ENCODE measurements at places on chromosomes 6 and 20.

GRCh38 chr20:32623667-32624157, 38.6 kb upstream of the NOL4L start:
- no peak for DNase-seq

GRCh38 chr6:35272005-35272404, 12.5 kb downstream of the ZNF76 start:
- no peak for DNase-seq

DNA sequence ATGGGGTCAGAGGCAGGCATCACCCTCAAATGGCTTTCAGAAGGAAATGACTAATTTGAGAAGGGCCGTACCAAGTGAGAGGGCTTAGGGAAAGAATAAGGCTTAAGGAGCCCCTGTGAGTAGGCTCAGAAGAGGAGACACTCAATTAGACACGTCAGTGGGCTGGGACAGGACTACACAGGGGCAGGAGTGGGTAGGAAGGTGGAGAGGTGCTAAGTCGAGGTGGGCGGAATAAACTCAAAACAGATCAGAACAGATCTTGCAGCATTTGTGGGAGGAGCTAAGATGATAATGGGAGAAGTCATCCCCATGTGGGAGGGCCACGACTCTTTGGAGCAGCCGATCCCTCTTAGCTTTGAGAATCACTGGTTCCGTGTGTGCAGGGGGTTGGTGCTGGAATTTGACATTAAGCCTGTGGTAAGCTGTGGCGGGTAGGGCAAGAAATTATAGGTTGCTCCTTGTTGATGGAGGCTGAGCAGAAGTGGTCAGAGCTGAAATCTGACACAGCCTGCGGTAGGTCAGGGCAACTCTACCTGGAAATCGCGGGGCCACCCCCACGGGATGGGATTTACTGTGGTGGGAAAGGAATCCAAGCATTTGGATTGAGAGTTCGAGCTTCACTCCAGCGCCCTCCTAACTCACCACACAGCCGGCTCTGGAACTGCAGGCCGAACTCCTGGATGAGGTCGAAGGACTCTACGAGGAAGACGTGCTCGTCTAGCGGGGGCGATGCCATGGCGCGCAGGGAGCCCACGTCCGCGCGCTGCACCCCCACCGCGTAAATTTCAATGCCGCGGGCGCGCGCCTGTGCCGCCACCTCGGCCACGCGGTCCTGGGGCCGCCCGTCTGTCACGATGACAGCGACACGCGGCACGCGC, 2.8 kb upstream of the RBPJL start:
- no peak for DNase-seq

- DNase-seq: no peak
Measured at GRCh38 chr6:41639809-41640371, 1.6 kb downstream of the MDFI start.

DNA sequence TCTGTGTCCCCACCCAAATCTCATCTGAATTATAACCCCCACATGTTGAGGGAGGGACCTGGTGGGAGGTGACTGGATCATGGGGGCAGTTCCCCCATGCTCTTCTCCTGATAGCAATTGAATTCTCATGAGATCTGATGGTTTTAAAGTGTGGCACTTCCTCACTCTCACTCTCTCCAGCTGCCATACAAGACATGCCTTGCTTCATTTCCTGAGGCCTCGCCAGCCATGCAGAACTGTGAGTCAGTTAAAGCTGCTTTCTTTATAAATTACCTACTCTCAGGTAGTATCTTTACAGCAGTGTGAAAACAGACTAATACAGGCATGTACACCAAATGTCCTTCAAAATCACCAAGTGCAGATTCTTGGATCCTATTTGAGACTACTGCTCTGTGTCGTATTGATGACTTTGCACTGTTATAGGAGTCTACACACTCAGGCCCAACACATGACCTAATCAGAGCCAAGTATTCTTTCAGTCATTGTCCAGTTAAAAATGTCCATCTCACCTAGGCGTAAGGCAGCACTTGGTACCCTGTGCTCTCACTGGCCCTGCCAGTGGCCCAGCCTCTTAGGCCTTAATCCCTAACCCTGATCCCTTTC, 52.8 kb upstream of the UST start:
- no peak for DNase-seq

DNA sequence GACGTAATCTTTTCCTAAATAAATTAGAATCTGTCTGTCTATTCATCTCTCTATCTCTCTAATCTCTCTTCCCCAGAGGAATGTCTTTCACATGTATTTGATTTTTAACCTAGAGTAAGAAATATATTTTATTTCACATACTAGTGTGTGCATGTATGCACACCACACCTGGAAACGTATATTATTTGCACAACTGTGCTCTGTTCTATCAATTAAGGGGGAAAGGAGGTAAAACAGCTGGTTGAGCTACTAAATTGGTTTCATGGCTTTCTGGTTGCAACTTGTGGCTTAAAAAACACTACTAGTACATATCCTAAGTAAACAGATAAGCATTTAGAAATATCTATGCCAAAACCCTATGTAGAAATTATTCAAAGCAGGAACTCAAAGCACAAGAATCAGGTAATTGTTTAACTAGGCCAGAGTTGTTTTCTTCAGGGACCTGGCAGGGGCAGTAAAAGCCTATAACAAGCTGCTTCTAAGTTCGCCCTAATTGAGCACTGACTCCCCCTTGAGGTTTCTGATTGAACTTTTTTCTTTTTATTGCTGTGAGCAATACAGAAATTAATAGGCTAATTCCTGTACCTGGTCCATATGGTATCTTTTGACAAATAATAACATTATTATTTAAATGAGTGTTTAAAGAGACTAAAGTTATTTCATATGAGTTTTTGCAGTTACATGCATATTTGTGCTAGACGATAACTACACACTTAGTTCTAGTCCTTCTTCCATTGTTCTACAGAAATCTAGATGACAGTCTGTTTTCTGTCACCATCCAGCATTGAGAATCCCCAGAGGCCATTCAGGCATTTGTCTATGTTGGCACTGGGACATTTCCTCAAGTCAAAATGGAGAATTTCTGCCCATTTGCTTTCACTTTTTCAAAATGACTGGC, 88.6 kb downstream of the MCHR2 start:
- no peak for DNase-seq

- DNase-seq: no peak
Measured at GRCh38 chr20:23445596-23446217, 6.2 kb downstream of the CSTL1 start.

DNA sequence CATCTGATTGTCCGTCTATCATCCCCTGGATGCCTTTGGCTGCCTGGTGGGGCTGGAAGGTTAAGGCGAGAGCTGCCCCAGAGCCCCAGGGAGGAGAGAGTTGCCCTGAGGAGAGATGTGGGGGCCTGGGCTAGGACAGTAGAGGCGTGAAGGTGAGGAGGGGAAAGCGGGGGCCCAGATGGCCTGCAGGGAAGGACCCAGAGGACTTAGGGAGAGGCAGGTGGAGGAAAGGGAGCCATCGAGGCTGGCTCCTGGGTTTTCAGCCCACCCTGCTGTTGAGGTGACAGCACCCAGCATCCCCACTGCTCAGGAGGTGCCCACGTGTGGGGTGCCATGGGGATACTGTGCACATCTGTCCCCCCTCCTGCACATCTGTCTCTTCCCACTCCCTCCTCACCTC, 273.7 kb downstream of the TAF4 start:
- no peak for DNase-seq

DNA sequence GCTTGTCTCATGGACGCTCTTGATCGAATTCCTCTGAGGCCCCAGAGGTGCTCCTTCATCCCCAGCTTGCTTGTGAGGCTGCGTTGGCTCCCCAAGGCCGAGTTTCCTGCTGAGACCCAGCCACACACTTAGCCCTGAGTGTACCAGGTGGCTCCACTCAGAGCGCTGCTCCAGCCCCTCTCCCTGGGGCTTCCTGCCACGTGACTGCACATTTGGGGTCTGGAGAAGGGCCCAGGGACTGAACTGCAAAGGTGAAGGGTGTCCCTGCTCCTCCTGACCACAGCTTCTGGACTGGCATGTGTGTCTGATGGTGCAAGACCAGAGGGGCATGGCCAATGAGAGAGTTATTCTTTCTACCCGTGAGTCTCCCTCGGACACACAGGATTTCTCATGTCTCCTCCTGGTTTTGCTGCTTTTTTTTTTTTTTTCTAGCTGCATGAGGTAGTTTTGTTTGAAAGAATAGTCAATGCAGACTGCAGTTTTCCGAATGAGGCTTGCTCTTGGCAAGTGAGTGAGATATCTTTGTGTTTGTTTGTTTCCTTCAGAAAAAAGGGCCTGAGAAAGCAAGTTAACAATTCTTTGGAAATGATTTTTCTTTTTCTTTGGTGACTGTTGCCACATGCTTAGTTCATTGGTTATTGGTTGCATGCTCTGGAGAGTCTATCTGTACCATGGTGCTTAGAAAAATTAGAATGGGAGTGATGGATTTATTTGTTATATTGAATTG, 3.1 kb upstream of the ZNF831 start:
- peak; percentile 40 for DNase-seq

GRCh38 chr20:14375416-14375985, 38.1 kb upstream of the FLRT3 start:
- DNase-seq: no peak

GRCh38 chr6:119938752-119939151, 589.2 kb upstream of the MAN1A1 start:
- no peak for DNase-seq

DNA sequence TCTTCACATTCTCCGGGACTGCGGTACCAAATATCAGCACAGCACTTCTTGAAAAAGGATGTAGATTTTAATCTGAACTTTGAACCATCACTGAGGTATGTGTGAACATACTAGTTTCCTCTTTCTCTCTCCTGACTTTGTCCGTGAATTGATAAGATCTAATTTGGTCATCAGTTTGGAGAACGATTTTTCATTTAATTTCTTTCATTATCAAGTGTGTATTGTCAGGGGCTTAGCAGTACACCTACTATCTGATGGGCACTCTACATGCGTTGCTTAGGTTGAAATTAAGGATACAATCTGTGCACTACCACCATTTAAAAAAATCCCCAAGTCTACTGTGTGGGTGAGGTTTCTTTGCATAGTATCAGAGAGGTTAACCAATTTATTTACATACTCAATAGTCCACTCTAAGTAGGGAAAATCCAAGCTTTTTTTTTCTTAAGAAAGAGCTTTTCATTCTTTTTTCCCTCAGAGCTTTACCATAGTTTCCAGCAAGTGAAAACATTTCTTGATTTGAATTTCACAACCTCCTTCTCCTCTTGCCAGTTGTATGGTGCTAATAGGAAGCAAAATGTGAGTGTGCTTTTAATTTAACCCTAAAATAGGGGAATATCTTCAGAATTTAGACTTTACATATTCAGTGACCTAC, 105.4 kb upstream of the ESR1 start:
- no peak for DNase-seq

- DNase-seq: no peak
Measured at GRCh38 chr6:89438248-89438647, 5.3 kb downstream of the ANKRD6 start.

DNA sequence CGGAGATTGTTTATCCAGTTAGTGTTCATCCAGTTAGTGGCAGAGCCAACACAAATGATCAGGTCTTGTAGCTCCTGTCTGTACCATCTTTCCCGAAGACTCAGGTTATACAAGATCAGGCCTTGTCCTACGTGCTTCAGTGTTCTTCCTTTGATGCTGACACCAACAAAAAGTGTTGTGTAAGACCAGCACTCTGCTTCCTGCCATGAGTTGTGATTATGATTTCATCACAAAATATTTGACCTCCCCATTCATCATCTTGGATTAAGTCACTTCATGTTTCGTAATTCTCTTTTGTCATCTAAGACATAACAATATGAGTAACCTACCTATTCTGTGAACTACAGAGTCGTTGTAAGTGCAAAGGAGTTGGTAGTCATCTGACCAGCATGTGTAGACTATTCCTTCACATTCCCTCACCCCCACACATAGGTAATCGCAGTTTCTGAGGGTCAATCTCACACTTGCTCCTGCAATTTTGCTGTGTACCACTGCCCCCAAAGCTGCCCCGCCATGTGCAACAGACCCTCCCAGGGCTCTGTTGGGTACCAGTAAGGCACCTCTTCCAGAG, 135.6 kb upstream of the SLC22A23 start:
- no peak for DNase-seq

GRCh38 chr20:34515484-34516246, 557 bp upstream of the DYNLRB1 start:
- peak; percentile 75 for DNase-seq

DNA sequence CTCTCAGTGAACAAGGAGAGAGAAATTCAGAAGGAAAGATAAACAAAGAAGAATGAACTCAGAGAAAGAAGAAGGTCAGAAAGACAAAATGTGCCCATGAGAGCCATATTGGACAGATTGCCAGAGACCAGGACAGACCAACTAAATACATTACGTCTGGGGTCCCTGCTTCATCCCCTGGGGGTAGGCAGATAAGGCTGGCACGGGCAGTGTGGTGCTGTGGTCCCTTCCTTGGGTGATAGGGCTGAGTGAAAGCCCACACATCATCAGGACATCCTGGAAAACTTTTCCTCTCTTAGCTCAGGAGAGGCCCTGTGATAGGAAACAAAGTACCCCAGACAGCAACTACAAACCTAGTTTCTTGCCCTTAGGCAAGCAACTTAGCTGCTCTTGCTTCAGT, 13.2 kb upstream of the ARMC12 start:
- DNase-seq: no peak

DNA sequence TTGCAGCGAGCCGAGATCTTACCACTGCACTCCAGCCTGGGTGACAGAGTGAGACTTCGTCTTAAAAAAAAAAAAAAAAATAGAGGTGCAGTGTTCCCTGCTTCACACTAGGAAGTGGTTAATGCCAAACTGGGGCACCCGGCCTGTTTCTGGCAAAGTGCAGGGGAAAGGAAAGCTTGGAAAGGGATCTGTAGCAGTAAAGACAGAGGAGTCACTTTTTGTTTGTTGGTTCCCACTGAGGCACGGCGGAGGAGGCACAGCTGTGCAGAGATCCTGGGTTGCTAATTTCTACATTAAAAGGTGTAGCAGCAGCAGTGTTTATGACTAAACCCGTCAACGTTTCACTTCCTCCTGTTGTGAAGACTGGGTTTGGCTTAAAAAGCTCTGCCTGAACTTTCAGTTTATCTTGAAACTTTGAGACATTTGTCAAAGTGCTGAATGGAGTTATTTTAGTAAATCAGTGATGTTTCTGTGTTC, 125.6 kb downstream of the CARMIL1 start:
- DNase-seq: peak; percentile 57

DNA sequence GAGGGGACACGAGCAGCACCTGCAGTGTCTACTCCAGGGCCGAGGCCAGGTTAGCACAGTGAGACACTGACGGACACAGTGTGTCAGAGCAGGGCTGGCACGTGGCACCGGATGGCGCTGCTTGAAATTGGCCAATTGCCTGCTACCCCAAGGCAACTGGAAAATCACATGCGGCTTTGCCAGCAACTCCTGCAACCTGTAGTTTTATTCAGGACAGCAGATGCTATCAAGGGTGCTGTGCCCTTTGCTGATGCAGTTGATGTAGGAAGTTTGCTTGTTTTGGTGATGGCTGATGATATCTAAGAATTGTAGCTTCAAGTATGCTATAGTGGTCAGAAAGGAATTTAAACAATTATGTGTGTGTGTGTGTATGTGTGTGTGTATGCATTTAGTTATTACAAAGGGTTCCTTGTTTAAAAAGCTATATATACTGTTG, 25.9 kb downstream of the RIN2 start:
- no peak for DNase-seq

- no peak for DNase-seq
Measured at GRCh38 chr6:161434921-161435747, 161.3 kb upstream of the AGPAT4 start.
